ENCODE measurements at places on chromosomes 13 and 19.
A peak's percentile ranks its signal among the peaks of the same experiment; 100 is the strongest.

- DNase-seq = no peak
Observed at GRCh38 chr13:76636829-76637228, 249.4 kb downstream of the KCTD12 start.

DNA sequence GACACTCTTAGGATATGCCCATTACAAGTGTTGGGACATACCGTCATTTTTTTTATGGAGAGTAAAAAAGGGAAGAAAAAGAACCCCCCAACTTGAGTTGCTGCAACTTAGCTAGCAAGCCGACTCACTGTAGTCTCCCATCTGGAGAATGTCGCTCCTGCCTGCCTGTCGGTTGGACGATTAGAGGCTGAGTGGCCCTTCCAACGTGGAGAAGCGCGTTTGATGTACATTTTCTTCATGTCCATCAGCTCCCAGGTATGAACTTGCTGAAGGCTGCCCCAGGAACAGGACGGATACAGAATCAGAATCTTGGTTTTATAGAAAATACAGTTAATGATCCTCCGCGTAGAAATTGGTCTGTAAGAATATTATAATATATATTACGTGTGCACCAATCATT lies 189.0 kb upstream of the SOX1 start:
- DNase-seq = no peak

DNA sequence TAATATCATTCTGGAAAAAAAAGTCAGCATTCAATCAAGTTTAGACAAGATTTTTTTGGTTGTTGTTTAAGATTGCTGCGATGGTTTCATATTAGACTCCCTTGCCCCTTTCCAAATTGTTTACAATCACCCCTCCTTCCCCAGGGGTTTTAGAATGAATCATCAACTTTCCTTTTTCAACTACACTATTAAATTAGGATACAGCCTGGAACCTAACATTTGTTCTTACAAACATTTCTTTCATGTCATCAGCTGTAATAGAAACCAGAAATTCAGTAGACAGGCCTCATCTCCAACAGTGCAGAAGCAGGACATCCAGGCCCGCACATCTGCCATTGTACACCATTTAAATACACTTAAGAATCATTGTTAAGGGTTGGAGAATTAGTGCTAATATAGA lies 44.4 kb upstream of the WDFY2 start:
- DNase-seq = no peak

- no peak for DNase-seq
Observed at GRCh38 chr19:32403291-32403995, 2.1 kb upstream of the DPY19L3 start.

- no peak for DNase-seq
Observed at GRCh38 chr19:33219261-33219815, 6.3 kb downstream of the SLC7A10 start.

- no peak for DNase-seq
Observed at GRCh38 chr13:21850013-21851006, 179.4 kb downstream of the FGF9 start.

- DNase-seq = no peak
Observed at GRCh38 chr19:6740589-6741343, 1.3 kb downstream of the TRIP10 start.

DNA sequence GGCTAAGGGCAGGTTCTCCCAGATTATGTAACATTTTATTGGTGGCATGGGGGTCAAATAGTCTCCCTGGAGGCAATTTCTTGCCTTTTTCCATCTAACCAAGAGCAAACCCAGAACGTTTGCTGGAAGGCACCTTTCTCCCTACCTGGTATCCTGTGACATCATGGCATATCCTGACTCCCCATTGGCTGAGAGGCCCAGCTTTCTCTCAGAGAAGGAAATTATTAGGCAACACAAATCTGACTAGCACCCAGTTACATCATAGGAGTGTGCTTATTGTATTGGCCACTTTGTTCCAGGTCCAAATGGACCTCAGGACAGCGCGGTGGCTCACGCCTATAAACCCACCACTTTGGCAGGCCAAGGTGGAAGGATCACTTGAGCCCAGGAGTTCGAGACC lies 13.0 kb downstream of the NTN5 start:
- DNase-seq = no peak

DNA sequence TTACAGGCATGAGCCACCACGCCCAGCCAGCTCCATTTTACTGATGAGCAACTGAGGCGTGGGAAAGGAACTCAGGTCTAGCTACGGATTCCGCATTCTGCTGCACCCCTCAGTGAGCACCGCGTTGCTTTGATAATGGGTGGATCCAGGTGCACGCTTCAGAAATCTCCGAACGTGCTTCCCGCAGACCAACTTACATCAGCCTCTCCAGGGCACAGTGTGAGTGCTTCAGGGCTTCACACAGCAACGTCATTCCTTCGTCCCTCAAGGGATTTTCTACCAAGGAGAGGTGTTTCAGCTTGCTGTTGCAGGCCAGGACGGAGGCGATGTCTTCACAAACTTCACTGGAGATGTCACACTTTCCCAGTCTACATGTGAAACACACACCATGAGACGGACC lies 21.7 kb downstream of the NLRP9 start:
- DNase-seq = no peak

GRCh38 chr13:114131583-114132418 lies 622 bp downstream of the RASA3 start:
- DNase-seq = no peak

- DNase-seq = no peak
Observed at GRCh38 chr13:112636401-112636975, 48.5 kb upstream of the TUBGCP3 start.

DNA sequence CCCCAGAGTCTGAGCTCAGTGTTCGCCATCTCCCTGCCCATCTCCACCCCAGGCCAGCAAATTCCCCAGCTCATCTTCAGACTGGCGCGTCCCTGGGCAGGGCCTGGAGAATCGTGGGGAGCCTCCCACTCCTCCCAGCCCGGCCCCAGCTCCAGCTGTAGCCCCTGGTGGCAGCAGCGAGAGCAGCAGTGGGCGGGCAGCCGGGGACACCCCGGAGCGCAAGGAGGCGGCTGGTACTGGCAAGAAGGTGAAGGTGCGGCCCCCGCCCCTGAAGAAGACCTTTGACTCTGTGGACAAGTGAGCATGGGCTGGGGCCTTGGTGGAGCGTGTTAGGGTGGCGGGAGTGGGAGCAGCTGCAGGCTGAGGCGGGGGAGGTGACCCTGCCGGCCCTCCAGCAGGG lies 8.4 kb upstream of the PRR19 start:
- DNase-seq = no peak

DNA sequence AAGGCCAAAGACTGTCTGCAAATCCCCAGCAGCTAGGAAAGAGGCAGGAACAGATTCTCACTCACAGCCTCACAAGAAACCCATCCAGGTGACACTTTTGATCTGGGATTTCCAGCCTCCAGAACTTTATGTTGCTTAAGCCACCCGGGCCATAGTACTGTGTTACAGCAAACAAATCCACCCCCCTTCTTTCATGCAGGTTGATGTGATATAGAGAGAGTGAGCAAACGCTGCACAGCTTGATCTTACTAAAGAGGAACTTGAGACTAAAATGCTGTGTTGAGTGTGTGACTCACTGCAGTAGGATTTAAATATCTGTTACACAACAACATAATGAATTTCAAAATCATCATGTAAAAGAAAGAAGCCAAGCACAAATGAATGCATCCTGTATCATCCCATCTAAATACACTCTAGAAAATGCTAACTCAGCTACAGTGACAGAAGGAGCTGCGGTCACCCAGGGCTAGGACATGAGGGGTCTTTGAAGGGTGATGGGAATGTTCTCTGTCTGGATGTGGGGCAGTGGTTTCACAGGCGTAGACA lies 32.2 kb downstream of the RCBTB2 start:
- no peak for DNase-seq

DNA sequence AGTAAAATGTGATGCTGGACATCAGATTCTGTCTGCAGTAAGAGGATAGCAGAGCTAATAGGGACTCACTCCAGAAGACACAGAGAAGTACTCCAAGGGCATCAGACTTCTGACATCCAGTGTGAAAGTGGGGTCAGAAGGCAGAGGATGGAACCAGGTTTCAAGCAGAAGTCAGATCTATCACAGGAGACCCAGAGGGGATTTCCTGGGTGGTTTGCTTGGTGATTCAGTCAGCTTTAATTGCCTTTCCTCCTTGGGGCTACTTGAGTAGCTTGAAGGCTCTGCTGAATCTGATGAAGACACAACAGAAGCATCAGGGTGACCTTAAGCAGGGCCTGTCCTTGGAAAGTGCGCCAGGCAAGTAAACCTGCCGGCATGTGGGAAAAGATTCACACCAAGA lies 300.6 kb downstream of the COG6 start:
- no peak for DNase-seq

DNA sequence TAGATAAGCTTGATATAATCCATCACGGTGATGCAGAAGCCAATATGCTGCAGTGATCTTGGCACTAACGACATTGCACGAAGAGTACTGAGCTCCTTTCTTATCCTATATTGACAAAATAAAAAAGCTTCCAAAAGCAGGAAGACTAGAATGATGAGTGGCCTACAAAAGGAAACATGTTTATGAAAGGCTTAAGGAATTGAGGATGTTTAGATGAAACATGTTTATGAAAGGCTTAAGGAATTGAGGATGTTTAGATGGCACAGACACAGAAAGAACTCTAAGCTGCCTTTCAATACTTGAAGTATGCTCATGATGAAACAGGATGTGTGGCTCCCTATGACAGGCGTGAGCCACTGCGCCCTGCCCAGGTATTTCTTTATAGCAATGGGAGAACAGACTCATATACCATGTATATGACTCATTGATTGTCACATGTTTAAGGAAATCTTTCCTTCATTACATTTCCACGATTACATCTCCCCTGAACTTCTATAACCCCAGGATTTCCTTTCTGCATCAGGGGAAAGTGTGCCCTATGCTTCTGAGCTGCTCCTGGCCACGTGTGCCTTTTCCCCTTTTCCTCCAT lies 690.8 kb upstream of the ARGLU1 start:
- no peak for DNase-seq

DNA sequence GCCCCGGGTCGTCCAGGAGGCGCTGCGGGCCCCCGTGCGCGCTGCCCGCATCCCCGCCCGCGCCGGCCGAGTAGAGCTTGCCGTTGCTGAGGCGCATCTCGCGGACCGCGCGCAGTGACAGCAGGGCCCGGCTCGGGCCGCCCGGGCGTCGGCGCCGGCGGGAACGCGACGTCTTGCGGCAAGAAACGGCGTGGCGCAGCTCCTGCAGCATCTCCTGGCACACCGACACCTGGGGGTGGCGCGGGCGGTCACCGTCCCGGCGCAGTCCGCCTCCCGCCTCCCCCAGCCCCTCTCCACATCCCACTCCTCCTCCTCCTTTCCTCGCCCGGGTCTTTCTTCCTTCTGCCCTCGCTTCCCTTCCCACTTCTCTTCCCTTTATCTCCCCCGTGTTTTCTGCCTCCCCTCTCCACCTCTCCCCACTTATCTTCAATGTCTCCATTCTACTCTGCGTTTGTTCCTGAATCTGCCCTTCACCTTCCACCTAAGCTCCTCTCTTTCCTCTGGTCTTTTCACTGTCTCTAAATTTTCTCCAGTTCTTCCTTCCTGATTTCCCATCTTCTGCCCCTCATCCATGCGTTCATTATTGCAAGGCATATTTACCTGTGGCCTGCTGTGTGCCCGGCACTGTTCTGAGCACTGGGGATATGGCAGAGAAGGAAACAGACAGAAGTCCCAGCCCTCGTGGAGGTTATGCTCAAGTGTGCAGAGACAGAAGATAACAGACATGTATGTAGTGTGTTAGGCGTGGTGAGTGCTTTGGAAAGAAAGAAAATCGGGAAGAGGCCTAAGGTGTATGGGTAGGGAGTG lies 5.2 kb upstream of the ATP1A3 start:
- DNase-seq = peak; percentile 57

GRCh38 chr13:94416454-94417080 lies 62.9 kb downstream of the DCT start:
- peak; percentile 46 for DNase-seq

DNA sequence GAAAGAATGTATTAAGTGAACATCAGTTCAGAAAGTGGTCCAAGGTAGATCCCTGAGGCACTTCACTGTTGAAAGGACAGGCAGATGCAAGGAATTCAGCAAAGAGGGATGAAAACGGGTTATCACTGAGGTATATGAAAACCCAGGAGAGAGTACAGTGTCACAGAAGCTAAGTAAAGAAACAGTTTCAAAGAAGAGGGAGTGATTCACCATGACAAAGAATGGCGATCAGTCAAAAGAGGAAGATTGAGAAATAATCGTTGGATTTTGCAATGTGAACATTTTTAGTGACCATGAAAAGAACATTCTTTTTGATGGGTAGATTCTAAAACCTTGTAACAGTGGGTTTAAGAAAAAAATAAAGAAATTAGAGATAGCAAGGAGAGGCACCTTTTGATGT lies 99.3 kb downstream of the EPSTI1 start:
- no peak for DNase-seq

DNA sequence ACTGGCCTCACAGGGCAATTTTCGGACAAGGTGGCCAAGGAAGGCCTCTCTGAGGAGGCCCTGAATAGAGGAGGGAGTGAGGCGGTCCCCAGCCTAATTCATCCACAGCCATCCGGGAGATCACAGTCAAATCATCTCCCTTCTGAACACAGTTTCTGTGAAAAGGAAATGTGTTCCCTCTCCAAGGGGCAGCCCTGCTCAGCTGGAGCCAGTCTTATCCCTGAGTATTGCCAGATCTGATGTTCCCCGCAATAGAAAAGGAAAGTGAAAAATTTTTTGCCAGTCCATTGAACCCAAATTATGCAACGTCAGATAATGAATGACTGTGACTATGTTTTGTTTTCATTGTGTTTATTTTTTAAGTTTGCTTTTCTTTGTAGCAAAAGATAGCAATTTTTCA lies 125.9 kb downstream of the SIPA1L3 start:
- DNase-seq = no peak

- no peak for DNase-seq
Observed at GRCh38 chr13:80215368-80215767, 125.6 kb downstream of the SPRY2 start.

DNA sequence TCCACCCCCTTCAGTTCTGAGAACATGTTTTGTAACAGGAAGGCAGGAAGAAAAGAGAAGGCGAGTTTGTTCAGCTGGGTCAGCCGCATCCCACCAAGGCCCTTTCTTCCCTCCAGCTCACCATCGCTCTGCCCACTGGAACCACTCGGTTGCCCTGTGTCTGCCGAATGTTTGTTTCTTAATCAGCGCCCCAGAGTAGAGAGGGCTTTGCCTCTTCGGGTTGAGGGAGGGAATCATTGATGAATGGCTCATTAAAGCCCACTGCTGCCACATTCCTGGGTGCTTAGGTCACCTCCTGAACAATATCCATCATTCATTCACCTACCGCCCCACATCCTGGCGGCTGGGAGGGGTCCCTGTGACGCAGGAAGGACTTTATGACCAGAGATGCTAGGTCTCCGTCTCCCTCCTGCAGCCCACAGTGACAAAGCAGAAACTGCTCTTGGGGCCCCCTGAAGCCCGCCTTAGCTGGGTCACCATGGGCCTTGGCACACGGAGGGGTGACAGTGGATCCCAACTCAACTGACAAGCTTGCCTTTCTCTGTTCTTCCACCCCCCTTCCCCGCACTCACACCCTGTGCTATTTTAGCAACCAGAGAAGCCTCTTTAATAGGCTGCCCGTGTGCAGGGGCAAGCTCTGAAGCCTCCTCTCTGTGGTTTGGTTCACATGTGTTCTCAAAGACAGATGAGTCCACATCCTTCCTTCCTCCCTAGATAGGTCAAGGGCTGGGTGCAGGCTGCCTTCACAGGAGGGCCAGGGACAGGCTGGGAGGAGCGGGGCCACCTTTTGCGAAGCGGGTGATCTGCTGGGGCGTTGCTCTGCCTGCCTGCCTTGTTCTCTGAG lies 46.2 kb downstream of the ACTN4 start:
- DNase-seq = no peak

Measured in BE2C (cell line).